ENCODE measurements at places on chromosomes 4 and X.

DNA sequence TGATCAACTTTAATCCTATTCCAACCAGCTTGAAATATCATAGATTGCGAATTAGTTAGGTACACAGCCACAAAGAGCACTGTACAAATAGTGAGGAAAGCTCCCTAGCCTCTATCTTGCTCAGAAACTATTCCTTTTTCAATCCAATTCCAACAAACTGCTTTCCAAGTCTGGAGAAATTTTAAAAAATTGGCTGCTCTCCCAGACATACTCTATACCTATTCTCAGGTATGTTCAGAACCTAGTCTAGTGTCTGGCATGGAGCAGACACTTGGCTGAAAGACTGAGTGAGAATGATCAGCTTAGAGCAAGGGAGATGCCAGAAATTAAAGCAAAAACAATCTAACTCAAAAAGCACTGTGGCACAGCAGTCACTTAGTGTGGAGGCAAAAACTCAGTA, 105.9 kb downstream of the SLC10A7 start:
- DNase-seq, result no peak
- no peak overlapping the region for H3K27ac ChIP-seq
- no peak overlapping the region for H3K4me3 ChIP-seq

- peak; percentile 3 for DNase-seq
- H3K36me3 ChIP-seq, result no peaks in the 10 kb centered on the region
- H3K27me3 ChIP-seq, result no peaks in the 10 kb centered on the region
- H3K4me1 ChIP-seq, result peaks cover 22% of the 10 kb centered on the region
- no peak overlapping the region for H3K4me3 ChIP-seq
Observed at GRCh38 chr4:113636877-113637276, 124.7 kb downstream of the CAMK2D start.

- H3K27me3 ChIP-seq, result no peaks in the 10 kb centered on the region
- no peaks in the 10 kb centered on the region for H3K36me3 ChIP-seq
- no peak overlapping the region for H3K27ac ChIP-seq
- H3K4me1 ChIP-seq, result no peaks in the 10 kb centered on the region
Observed at GRCh38 chr4:185904381-185904780, 92.4 kb upstream of the SORBS2 start.

DNA sequence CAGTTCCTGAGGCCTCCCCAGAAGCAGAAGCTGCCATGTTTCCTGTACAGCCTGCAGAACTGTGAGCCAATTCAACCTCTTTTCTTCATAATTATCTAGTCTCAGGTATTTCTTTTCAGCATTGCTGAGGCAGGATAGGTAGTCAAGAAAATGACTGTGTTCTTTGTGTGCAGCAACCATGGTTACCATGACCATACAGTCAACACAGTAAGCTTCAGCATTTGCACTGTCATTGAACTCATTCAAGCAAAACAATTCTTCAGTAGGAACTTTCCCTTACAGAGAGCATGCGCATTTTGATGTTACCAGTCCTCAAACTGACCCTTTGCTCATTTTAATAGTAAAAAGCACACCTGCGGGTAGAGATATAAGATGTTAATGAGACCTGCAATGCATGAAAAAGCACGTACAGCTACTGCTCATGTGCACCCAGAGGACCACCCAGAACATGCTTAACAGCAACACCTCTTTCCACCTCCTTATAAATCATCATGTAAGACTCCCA, 180.8 kb downstream of the PRKX start:
- no peaks in the 10 kb centered on the region for H3K27me3 ChIP-seq
- no peak overlapping the region for H3K4me3 ChIP-seq
- no peak overlapping the region for H3K27ac ChIP-seq

DNA sequence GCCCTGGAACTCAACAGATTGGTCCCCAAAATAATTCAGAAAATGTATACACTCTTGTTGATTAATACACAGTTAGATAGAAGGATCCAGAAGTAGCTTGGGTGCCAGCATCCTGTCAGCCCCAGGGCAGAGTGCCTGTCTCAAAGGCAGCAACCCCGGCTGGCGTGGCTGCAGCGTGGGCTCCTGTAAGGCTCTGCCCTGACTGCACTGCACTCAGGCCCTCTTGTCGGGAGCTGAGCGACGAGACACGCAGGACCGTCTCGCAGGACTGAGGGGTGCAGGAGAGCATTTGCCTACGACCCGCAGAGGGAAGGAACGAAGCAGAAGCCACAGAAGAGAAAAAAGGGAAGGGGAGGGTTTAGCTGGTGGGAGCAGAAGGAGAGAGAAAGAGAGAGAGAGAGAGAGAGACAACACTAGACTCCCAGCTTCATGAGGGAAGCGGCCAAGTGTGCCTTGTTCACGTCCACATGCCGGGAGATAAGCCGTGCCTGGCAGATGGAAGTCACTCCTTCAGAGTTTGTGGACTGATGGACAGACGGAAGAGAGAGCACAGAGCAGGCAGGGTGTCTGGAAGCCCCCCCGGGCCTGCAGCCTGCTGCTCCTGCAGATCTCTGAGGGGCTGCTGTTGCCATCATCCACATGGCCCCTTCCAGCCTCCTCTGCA, 38.7 kb upstream of the HELT start:
- no peak for DNase-seq
- no peak overlapping the region for H3K27ac ChIP-seq
- no peaks in the 10 kb centered on the region for H3K27me3 ChIP-seq
- H3K36me3 ChIP-seq, result no peaks in the 10 kb centered on the region
- no peak overlapping the region for H3K4me3 ChIP-seq

DNA sequence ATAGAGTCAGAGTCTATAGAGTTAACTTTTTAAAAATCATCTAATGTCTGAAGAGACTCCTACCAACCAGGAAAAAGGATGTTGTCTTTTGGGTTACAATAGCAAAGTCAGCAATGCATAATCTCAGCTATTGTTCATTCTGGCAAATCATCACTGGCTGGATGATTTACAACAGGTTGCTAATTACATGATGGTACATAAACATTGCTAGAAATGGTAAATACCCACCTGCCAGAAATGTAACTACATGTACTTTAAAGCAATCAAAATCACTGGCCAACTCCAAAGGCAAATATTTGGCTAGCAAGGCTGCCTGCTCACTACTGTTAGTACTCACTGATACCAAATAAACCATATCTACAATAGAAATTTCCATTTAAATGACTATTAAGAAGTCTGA, 91.1 kb downstream of the PPP3CA start:
- no peak overlapping the region for H3K27ac ChIP-seq
- peaks cover 5% of the 10 kb centered on the region for H3K4me1 ChIP-seq
- no peak for DNase-seq

DNA sequence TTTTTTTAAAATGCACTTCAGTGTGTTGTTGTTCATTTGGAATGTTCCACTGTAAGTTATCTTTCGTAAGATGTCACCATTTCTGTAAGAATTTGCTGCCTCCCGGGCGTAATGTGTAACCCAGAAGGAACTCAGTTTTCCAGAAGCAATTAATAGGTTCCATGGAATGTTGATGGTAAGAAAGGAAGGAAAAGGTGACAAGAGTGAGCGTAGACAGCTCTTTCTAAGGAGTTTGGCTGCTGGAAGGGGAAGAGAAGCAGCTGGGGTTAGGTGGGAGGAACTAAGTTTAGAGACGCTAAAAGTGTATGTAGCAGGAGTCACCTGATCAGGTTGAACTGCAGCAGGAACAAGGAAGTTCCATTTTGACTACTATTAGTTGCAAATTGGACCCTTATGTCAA, 35.9 kb downstream of the PNMA5 start:
- DNase-seq, result no peak
- no peaks in the 10 kb centered on the region for H3K27me3 ChIP-seq
- peak overlapping the region; percentile 43 for H3K4me3 ChIP-seq
- H3K36me3 ChIP-seq, result no peaks in the 10 kb centered on the region
- H3K27ac ChIP-seq, result peak overlapping the region; percentile 62
- H3K4me1 ChIP-seq, result peaks cover 13% of the 10 kb centered on the region

GRCh38 chr4:141347684-141348083, 127.0 kb downstream of the ZNF330 start:
- no peak overlapping the region for H3K4me3 ChIP-seq
- H3K36me3 ChIP-seq, result no peaks in the 10 kb centered on the region
- H3K27me3 ChIP-seq, result no peaks in the 10 kb centered on the region
- no peak for DNase-seq

DNA sequence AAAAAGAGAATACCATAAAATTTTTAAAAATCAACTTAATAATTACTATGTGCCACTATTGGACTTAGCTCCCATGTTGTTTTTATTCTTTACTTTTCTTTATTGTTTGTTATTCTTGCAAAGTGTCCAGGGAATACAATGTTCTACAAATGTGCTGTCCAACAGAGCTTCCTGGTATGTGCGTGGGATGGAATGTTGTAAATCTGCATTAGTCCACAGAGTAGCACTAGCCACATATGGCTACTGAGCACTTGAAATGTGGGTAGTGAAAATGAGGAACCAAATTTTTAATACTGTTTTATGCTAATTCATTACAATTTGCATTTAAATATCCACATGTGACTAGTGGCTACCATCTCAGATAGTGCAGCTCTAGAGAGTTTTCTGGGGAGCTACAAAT, 14.3 kb upstream of the CORIN start:
- no peaks in the 10 kb centered on the region for H3K4me1 ChIP-seq
- no peak overlapping the region for H3K27ac ChIP-seq
- H3K4me3 ChIP-seq, result no peak overlapping the region
- H3K36me3 ChIP-seq, result peaks cover 16% of the 10 kb centered on the region

- H3K4me3 ChIP-seq, result no peak overlapping the region
- H3K27ac ChIP-seq, result no peak overlapping the region
- no peak for DNase-seq
- no peaks in the 10 kb centered on the region for H3K27me3 ChIP-seq
- no peaks in the 10 kb centered on the region for H3K36me3 ChIP-seq
Observed at GRCh38 chrX:123442764-123443163, 258.7 kb downstream of the GRIA3 start.

GRCh38 chrX:24260842-24261550, 52.9 kb downstream of the SUPT20HL2 start:
- no peaks in the 10 kb centered on the region for H3K27me3 ChIP-seq
- H3K36me3 ChIP-seq, result no peaks in the 10 kb centered on the region
- H3K4me1 ChIP-seq, result peaks cover 10% of the 10 kb centered on the region

- H3K27ac ChIP-seq, result no peak overlapping the region
- no peak overlapping the region for H3K4me3 ChIP-seq
- no peaks in the 10 kb centered on the region for H3K36me3 ChIP-seq
- H3K27me3 ChIP-seq, result no peaks in the 10 kb centered on the region
- DNase-seq, result no peak
Observed at GRCh38 chr4:154854362-154854761, 73.3 kb downstream of the RBM46 start.

- H3K4me3 ChIP-seq, result no peak overlapping the region
- no peaks in the 10 kb centered on the region for H3K4me1 ChIP-seq
- no peaks in the 10 kb centered on the region for H3K27me3 ChIP-seq
- H3K27ac ChIP-seq, result no peak overlapping the region
Observed at GRCh38 chr4:7515390-7515902, 80.7 kb upstream of the PSAPL1 start.

GRCh38 chrX:11375614-11376119, 82.5 kb downstream of the AMELX start:
- no peak overlapping the region for H3K4me3 ChIP-seq
- H3K4me1 ChIP-seq, result no peaks in the 10 kb centered on the region
- no peak overlapping the region for H3K27ac ChIP-seq
- H3K27me3 ChIP-seq, result no peaks in the 10 kb centered on the region
- H3K36me3 ChIP-seq, result no peaks in the 10 kb centered on the region

DNA sequence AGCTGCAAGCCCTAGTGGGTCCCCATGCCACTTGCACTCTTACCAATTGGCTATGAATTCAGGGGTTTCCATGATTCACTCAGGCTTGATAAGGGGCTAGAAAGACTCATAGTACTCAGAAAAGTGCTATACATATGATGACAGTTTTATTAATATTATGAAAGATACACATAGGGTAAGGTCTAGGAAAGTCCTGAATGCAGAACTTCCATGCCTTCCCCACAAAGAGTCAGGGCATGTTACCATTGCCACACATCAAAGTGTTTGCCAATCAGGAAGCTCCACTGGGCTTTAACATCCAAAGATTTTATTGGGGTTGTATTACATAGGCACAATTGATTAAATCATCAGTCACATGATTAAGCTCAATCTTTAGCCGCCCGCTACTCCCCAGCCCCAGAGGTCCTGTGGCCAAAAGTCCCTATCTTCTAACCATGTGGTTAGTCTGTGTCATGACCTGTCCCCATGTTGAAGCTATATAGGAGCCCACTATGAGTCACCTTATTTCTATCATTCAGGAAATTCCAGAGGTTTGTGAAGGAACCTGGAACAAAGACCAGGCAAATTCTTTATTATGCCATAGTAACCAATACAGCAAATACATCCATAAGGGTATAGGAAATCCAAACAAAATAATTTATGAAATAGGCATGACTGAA, 635.6 kb downstream of the STPG2 start:
- H3K4me3 ChIP-seq, result no peak overlapping the region
- H3K36me3 ChIP-seq, result no peaks in the 10 kb centered on the region

- DNase-seq, result no peak
- H3K4me1 ChIP-seq, result no peaks in the 10 kb centered on the region
- no peak overlapping the region for H3K4me3 ChIP-seq
- peaks cover 8% of the 10 kb centered on the region for H3K36me3 ChIP-seq
- H3K27ac ChIP-seq, result no peak overlapping the region
- H3K27me3 ChIP-seq, result no peaks in the 10 kb centered on the region
Observed at GRCh38 chr4:113537628-113538027, 223.9 kb downstream of the CAMK2D start.

DNA sequence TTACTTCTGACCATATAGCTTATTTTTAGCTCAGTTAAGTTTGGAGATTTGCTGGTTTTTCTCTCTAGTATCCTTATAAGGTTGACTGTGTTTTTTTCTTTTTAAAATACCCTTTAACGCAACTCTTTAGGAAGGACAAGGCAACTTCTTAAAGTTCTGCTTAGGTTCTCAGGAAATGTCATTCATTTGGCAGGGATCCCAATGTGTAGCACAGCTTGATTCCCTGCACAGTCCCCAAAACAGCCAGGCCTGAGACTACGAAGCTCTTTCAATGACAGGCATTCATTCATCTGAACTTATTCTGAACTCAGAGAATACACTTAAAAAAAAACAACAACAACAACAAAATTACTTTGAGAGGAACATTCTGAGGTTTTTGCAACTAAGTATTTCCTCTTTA, 1765.8 kb downstream of the PCDH7 start:
- H3K27me3 ChIP-seq, result no peaks in the 10 kb centered on the region
- no peaks in the 10 kb centered on the region for H3K36me3 ChIP-seq
- H3K4me3 ChIP-seq, result no peak overlapping the region
- DNase-seq, result no peak

DNA sequence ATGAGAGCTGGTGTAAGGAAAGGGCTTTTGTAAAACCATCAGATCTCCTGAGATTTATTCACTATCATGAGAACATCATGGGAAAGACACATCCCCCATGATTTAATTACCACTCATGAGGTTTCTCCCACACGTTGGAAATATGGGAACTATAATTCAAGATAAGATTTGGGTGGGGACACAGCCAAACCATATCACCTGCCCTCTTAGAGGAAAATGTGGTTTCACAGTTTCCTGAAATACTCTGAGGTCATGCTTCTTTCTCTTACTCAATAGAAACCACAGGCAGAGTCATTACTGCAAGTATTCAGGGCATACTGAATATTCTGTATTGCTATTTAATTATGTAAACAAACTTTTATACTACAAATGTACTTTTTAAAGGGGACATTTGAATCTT, 1453.3 kb downstream of the PCDH18 start:
- H3K27ac ChIP-seq, result no peak overlapping the region
- no peaks in the 10 kb centered on the region for H3K36me3 ChIP-seq
- no peaks in the 10 kb centered on the region for H3K27me3 ChIP-seq
- no peak for DNase-seq

GRCh38 chr4:143481361-143481760, 32.1 kb upstream of the SMARCA5 start:
- no peaks in the 10 kb centered on the region for H3K4me1 ChIP-seq
- no peak overlapping the region for H3K27ac ChIP-seq
- no peak for DNase-seq
- H3K4me3 ChIP-seq, result no peak overlapping the region
- no peaks in the 10 kb centered on the region for H3K27me3 ChIP-seq
